ENCODE measurements at places on chromosomes 7 and 10.

DNA sequence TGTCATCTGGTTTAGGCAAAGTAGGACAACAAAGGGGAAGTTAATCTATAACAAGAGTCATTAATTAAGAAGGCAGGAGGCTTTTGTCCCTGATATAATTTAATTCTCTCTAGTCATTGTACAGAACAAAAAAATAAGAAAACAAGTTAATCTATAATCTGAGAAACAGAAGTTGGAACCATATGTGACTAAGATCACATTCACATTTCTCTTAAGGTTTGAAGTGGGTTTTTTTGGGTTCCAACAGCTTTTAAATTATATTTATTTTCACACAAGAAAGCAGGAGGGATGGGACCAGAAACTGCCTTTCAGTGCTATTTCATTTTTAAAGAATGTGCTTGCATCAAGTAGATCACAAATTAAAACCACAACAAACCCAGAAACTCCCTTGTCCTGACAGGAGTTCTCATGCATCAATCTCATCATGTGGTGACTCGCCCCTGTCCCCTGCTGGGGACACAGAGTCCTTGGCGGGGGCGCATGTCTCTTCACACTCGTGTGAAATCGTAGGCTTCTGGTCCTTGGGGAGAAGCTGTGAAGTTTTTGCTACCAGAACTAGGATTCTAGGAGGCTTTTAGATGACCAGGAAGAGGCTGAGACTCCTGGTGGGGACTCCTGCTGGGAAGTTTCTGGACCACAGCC is 10.1 kb upstream of the OPN4 start:
- no peak for DNase-seq

DNA sequence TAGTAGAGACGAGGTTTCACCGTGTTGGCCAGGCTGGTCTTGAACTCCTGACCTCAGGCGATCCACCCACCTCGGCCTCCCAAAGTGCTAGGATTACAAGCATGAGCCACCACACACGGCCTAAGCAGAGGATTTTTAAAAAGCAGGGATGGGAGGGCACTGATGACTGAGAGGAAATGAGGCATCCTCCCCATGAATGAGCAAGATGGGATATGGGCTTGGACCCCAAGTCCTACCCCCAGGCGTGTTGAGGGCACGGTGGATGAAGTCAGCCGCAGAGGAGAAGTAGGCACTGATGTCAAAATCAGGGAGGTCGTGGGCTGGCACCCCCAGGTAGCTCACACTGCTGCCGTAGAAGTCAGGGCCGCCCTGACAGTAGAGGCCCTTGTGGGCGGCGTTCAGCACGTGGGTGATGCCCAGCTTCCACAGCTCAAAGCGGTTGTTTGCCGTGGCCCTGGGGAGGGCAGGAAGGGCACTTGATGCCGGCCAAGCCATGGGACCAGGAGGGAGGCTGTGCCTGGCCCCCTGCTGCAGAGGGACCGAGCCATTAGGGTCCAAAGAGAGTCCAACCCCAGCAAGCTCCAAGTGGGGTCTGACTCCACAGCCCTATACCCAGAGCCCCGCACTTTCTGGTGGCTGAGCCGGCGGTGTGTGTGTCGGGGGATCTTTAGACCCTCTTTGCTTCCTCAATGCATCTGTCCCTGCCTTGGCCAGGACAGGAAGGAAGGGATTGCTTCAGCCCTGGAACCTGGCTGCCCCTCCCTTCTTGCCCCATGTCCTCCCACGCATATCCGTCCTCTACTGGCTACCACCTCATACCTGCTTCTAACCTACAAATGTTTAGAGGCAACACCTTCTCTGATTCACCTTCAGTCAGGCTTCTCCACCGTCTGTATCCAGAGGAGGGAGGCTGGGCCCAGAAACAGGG is 3.4 kb upstream of the SAMD8 start:
- DNase-seq: no peak

GRCh38 chr10:5583525-5584175 is 58.9 kb downstream of the CALML3 start:
- DNase-seq: no peak

DNA sequence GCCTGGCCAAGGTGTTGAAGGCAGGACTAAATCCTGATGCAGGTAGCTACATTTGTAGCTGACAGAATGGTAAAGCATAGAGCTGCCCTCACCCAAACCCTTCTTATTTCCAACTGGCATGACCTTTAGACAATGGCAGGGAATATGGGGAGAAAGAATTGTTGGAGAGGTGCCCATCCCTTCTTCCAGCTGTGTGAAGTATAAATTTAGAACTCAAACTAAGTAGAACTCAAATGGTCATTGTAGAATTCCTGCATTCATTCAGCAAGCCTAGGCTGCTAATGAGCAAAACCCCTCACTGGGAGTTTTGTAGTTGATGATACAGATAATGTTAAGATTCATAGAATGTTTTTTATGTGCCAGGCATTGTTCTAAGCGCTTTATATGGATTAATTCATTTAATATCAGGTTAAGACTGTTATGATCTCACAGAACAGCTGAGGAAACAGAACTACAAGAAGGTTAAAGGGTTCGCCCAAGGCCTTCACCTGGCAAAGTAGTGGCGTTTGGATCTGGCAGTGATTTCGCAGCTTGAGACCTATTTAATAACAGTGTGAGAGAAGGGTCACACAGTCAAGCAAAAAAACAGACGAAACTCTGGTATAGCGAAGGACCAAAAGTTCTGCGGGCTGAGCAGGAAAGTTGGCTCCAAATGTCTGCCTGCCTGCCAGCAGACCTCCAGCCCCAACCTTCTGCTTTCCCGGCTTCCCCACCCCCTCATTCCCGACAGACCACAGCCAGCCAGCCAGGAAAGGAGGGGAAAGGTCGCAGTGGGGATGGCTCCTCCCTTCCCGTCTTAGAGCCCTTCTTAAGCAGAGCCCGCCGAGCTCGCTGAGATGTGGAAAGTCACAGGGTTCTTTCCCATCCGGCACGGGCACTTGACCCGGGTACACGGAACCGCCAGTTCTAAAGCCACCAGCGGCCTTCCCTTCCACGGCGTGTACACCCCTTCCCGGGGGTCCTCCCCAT is 1.6 kb upstream of the HILPDA start:
- DNase-seq: no peak

DNA sequence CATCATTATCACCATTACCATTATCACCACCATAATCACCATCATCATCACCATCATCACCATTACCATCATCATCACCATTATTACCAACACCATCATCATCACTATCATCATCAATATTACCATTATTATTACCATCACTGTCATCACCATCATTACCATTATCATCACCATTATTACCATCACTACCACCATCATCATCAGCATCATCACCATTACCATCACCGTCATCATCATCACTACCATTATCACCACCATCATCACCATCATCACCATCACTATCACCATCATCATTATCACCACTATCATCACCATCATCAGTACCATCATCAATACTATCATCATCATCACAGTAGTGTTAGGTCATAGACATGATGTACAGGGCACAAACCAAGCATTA is 81.4 kb downstream of the VSTM4 start:
- DNase-seq: no peak

DNA sequence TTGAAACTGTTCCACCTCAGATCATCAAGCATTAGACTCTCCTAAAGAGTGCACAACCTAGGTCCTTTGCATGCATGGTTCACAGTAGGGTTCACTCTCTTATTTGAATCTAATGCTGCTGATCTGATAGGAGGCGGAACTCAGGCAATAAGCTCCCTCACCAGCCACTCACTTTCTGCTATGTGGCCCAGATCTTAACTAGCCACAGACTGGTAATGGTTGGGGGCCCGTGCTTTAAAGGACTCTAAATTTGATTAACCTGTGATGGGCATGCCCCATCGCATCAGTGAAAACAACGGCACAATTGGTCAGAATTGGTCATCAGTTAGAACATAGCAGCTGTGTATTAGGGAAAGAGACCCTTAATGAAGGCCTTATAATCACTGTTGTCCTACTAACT is 753.7 kb upstream of the SORCS1 start:
- no peak for DNase-seq

- DNase-seq: no peak
These were observed 185.4 kb upstream of the PFKP start for GRCh38 chr10:2881720-2882620.

- no peak for DNase-seq
These were observed 1.7 kb upstream of the FAM237B start for GRCh38 chr7:90322837-90323236.

GRCh38 chr10:71223347-71224058 is 11.1 kb downstream of the UNC5B start:
- no peak for DNase-seq

DNA sequence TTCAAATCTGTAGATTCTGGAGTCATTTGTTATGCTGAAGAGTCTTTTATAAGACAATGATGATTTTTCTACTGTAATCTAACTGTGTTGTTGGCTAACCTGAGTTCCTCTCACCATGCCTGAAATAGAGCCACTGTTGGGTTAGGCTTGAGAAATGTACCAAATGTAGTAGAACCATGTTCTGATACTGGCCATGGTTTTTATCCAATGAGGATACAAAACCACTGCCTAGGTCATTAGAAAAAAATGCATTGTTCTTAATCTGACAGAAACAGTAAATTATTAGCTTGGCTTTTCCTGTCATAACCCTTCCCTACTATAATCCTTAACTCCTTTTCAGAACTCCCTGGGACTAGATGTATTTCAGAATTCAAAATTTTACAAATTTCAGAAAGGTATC is 86.6 kb downstream of the RAPGEF5 start:
- DNase-seq: no peak

DNA sequence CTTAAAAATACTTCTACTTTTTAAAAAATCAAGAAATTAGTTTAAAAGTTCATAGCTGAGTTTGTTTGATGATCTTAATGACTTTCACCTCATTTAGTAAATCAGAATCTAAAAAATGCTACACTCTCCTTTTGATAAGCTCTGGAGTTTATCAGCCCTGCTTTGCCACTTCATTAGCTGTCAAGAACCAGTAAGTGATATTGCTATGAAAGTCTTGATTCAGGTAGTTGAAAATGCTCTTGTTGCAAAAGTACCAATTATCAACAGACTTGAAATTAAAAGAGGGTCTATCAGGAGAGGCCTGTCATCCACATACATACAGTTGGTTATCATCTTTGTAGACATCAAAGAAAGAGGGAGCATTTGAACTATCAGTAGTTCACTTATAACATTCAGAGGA is 41.6 kb downstream of the SEMA3A start:
- no peak for DNase-seq

- no peak for DNase-seq
These were observed 1.2 kb downstream of the SLC18A3 start for GRCh38 chr10:49611166-49611815.

- DNase-seq: no peak
These were observed 252.9 kb downstream of the ARHGAP12 start for GRCh38 chr10:31675726-31676125.

DNA sequence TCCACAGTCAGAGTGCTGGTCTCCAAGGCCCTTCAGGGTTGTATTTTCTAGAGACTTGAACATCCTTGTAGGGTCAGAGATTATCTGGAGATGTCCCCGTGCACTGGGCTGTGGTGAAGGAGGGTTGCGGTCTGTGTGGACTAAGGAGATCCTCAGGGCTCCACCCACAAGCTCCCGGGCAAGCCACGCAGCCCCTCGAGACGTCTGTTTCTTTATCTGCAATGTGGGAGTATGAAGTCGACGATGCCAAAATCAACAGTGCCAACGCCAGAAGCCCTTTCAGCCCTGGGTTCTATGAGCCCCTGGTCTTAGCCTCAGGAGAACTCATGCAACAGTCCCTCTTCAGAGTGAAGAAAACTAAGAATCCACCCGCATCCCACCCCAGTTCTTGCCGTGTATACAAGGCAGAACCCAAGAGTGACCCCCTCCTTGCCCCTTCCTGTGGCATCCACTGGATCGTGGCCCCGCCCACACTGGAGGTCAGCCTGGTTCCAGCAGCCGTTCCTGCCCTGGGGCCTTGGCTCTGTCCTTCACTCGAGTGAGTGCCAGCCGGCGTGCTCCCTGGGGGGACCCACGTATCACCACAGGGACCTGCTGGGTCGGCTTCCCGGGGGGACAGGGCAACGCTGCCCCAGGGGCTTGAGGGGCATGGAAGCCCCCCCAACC is 6.0 kb upstream of the SHH start:
- no peak for DNase-seq

GRCh38 chr7:47479821-47480575 is 101.9 kb downstream of the TNS3 start:
- DNase-seq: no peak

GRCh38 chr7:121574109-121574508 is 178.0 kb upstream of the FAM3C start:
- no peak for DNase-seq

DNA sequence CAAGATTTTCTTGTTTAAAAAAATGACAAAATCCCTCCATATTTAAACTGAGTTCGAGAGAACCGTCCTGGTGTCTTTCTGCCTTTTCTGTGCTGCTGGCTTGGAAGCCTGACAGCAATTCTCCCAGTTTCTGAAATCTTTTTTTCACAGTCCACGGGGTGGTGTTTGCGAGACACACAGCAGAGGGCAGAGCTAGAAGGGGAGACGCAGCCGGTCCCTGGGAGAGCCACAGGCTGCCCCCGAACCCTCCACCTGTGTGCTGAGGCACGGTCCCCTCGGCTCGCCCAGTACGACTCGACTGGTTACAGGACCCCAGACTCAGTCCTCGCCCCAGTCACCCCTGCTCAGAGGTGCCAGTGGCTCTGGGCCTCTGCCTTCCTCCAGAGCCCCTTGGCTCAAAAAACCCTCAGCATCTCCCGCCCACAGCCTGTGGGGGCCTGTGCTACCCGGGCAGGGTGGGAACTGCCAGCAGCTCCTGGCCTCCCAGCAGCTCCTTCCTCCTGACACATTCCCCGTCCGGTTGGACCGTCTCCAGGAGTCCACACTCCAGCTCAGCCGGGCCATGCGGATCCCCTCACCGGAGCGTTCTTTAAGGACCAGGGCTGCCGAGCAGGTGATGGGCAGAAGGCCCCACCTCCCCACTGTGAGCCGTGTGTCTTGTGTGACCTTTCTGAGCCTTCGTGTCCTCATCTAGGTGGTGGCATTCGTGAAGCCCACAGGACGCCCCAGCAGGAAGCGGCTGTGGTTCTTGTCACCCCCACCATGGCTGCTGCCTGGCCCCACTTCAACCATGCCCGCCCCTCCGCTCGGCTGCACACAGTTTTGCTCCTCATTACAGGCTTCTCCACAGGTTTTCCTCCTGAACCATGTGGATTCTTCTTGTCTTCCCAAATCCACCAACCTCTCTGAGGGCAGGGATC is 52.3 kb upstream of the EN2 start:
- DNase-seq: no peak

DNA sequence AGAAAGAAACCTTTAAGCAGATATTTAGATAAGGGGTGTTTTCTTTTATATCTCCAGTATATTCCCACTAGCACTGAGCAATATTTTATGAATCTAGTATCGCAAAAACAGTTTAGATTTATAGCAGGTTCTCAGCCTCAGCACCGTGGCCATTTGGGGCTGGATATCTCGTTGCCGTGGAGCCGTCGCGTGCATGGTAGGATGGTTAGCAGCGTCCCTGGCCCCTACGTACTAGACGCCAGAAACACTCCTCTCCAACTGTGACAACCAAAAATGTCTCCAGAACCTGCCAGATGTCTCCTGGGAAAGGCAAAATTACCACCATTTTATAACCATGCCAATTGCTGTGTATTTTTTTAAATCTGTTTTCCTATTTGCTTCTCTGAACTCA is 172.9 kb downstream of the CACNB2 start:
- no peak for DNase-seq
